ENCODE measurements at places on chromosomes 16 and 17.

DNA sequence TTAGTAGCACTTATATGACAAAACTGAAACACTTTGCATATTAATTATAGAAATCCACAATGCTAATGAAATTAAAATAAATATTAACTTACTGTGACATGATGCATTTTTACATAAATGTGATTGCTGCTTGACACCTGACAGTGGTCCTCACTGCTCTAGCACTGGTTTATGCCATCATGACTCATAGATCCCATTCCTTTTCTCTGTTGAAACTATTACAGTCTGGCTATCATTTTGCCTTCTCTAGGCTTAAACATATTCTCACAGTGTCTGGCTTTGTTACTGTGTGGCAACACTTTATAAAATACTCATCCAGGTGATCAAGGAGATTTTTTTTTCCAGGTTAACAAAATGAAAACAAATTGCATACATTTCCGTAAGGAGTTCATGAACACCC is 108.0 kb downstream of the MRTFB start:
- DNase-seq = no peak

- DNase-seq = no peak
Observed at GRCh38 chr17:47850692-47851573, at the start of gene SP6. Gene SP6 (minus strand): TSS chr17:47851163. CDS start chr17:47848429, 2,734 bp downstream.

GRCh38 chr17:6677158-6677831 is 25.7 kb downstream of the C17orf100 start:
- DNase-seq = no peak

DNA sequence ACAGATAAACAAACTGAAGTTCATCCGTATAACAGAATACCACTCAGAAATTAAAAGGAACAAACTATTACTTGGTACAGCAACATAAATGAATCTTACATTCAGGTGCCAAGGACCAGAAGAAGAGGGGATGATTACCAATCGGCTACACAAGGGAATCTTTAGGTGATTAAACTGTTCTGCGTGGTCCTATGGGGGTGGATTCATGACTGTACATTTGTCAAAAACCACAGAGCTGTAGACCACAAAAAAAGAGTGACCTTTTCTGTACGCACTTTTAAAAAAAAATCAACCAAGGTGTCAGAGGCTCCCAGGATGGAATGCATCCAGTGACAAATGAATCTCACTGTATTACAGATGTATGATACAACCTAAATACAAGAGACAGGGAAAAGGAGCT is 110.8 kb downstream of the CDYL2 start:
- DNase-seq = no peak

GRCh38 chr17:49383060-49383459 is 21.0 kb upstream of the ZNF652 start:
- DNase-seq = no peak

- DNase-seq = no peak
Observed at GRCh38 chr16:1208239-1208830, 16.7 kb downstream of the TPSG1 start.

DNA sequence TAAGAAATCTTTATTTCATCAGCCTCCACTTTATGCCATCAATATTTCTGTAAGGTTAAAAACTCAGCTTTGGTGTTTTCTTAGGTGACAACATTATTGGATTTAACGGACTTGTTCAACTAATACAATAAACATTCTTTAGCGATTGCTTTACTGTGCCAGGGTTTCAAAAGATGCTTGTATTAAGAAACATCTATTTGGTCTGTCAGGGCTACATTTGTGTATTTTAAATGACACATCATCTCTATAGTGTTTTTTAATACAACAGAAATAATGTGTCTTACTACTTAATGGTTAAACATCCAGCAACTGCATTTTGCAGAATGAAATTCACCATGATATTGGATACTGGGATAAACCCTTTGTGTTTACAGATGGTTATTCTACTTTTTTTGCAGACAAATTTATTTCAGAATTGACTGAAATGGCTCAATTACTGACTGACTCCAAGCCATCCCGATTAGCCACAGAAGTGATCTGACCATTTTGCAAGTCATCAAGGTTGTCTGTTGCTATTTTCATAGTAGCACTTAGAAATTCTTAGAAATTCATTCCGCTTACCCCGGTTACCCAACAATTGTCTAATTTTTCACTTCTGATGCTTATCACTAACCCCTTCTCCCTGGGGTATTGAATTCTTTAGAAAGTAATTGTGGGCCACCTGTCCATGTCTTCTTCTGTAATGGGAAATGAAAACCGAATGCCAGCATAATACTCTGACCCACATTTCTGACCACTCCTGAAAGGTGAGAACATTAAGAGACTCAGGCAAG is 63.7 kb downstream of the HS3ST3A1 start:
- no peak for DNase-seq

DNA sequence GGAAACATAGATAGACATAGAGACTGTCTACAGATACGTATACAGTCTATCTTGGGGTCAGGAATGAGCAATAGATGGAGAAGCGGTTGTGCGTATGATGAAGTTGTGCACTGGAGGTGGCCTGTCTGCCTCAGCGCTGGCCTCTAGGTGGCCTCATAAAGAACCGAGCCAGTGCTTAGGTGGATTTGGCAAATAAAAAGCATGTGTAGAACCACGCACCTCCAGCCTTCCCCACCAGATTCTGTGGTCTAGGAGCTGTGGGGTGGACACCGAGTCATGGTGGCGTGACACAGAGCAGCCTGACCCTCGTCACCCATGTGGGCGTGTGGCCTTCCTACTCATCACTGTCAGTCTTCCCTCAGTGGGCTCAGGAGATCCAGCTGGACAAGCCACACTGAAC is 34.0 kb downstream of the PGS1 start:
- DNase-seq = no peak

DNA sequence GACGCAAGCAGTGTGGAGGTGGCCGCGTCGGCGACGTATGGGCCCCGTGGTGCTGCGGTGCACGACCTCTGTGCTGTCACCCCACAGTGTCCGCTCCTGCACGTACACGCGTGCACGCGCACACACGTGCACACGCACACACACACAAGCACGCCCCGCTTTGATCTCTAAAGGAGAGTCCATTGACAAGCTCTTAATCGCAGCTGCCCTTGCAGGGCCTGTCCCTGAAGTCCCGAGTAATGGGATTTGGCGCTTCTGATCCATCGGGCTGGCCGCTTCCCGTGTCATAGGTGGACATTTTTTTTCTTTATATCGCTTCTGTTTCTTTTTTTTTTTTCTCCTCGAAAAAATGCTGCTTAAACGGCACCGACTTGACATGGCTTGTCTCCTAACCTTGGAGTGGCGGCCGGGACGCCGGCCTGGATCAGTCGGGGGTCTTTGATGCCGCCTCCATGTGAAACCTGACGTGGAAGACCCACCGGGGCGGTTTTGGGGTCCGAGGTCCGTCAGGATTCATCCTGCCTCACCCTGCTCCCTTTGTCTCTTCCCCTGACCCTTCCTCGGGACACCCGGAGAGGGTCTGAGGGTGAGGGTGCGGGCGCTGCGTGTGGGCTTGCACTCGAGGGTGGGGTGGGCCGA is 8.3 kb upstream of the AXIN1 start:
- no peak for DNase-seq

DNA sequence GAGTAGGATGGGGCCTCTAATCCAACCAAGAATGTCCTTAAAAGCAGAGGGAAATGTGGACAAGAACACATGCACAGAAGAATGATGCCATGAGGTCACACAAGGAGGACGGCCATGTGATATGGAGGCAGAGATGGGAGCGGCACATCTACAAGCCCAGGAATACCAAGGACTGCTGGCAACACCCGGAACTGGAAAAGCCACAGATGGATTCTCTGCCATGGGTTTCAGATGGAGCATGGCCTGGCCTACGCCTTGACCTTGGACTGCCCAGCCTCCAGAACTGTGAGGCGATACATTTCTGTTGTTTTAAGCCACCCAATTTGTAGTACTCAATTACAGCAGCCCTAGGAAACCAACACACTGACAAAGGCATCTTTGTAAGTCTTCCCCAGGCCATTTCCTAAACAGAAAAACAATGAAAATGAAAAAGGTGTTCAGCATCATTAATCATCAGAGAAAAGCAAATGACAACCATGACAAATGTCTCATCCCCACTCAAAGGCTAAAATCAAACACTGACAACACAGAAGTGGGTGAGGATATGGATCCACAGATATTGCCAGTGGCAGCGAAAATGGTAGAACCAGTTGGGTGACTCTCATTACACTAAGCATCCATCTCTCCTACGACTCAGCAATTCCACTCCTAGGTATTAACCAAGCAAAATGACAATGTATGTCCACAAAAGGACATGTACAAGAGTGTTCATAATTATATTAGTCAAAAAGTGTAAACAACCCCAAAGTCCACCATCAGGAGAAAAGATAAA is 76.9 kb upstream of the CNEP1R1 start:
- no peak for DNase-seq

DNA sequence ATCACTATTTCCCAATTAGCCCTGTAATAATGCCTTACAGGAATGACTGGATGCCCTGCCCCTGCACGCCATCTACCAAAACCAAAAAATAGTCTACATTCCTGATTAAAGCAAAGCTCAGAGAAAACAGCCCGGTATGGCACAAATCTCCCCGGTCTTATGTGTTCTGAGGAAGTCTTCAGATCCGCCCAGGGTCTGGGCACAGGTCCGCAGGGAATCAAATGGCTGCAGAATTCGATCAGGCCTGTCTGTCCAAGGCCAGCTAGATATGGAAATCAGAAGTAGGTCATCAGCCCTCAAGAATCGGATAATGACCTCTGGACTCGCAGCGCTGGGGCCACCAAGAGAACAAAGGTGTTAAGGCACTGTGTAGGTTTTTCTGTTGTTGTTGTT is 171.0 kb downstream of the ZFHX3 start:
- DNase-seq = peak; percentile 18

DNA sequence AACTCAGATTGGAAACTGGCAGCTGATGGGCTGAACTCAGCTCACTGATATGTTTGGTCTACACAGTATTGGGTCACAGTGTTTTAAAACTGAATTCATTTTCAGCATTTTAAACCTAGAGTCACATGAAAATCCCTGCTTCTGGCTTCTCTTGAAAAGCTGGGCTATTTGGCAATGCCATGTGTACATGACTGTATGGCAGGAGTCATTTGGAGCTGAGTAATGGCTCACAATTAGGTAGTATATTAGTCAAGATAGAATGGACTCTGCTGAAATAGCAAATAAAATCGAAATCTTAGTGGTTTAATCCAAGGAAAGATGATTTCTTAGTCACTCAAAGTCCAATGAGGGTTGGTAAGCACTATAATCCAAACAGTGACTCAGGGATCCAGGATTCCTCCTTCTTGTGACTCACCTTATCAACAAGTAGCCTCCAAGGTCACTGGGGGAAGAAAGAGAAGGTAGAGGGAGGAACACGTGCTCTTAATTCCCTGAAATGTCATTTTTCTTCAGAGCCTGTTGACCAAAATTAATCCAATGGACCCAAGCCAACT is 13.9 kb upstream of the PMP22 start:
- DNase-seq = peak; percentile 84

- DNase-seq = no peak
Observed at GRCh38 chr16:9365370-9365728, 273.9 kb downstream of the HAPSTR1 start.
